ENCODE measurements at places on chromosomes 11 and 22.

DNA sequence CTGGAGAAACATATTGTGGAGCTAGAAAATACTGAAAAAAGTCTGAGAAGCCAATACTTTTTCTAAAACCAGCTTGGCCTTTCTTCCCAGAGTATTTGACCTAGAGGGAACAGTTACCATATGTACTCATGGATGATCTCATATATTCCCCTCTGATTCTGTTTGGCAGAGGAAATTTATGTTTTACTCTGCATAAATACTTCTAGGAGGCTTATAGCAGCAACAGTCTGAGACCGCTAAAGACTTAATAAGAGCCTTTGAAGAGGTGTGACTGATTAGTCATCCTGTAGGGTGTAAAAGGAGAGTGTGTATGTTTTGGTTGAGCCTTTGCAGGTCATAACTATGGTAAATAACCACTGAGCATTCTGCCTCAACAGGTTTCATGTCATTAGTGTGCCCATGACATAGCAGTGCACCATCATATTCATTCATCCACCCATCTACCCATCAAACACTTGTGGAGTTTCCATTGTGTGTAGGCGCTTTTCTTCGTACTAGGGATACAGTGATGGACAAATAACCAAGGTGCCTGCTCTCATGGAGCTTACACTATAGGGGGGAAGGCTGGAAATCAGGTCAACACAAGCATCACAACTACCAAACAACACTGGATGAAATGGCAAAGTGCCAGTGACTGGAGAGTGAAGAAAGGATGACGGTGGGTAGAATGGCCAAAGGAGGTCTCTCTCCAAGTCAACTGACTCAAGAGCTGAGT lies 44.5 kb downstream of the TRAF6 start:
- no peak for DNase-seq

DNA sequence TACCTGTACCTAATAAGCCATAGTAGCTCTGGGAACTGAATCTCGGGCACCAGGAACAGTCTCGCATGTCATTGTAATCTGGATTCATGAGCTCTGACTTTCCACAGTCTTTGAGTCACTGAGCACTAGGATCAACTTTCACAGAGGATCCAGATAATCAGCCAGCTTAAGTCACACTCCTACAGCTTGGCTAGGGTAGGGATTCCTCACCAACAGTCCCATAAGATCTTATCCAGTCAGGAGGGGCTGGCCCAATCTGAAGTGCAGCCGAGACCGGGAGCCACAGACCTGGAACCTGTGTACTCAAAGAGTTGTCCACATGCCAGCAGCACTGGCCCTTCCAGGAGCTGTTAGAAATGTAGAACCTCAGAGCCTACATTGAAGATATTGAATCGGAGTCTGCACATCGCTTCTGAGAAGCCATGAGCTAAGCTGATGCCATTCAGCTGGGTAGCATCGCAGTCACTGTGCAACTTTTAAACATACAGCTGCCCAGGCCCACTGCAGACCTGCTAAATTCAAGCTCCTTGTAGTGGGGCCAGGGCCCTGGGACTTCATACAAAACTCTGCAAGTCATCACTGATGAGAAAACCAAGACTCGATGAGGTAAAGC lies 538.8 kb upstream of the B3GAT1 start:
- no peak for DNase-seq

- DNase-seq = no peak
These were observed 77.5 kb upstream of the SLC22A12 start for GRCh38 chr11:64513523-64513922.

DNA sequence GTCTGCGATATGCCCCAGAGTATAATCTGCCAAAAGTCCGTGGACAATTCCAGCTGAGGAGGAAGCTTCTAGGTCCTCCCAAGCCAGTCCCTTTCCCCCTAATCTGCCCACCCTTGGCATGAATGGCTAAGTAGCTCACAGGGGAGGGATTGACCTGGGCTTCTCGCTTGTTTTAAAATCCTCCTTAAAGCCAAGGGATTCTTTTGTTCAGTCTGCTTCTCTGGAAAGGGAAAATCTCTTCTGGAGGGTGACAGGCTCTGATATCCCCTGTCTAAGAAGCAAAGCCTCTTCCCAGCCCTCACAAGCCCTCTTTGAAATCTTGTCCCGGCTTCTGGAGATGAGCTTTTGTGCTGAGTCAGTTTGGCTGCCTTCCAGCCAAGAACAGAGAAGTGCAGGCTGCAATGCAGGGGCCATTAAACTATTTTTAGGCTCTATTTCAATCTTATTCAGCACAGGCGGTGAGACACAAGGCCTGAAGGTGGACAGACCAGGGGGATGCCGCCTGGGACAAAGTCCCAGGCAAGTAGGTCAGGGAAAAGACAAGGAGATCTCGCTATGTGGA lies 23.9 kb downstream of the NEFH start:
- no peak for DNase-seq

- DNase-seq = no peak
These were observed 7.1 kb upstream of the VWA5A start for GRCh38 chr11:124108156-124108555.

GRCh38 chr22:50246242-50247175 lies 1.7 kb upstream of the TUBGCP6 start:
- DNase-seq = no peak

GRCh38 chr22:38569181-38569971 lies 607 bp downstream of the DMC1 start:
- DNase-seq = peak; percentile 7

DNA sequence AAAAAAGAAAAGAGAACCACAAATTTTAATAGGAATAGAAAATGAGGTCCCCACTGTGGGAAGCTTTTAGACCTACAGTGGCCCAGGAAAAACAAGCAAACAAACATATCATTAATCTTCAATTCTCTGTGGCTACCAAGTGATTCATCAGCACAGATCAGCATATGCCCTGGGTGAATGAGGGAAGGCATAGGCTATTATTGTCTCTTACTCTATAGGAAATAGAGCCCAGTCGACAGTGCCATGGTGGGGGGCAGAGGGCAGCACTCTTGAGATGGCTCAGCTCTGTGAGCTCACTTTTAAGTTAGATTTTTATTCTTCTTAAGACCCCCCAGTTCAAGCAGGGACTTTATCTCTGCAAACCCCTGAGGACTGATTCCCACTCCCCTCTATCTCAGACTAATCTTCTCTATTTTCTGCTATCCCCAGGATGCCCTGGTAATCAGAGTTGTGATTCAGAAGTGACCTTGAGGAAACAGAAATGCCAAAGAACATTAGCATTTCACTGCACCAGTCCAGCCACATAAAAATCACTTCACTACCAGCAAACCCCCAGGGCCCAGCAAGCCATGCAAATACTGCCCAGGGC lies 9.5 kb upstream of the FEZ1 start:
- DNase-seq = no peak

GRCh38 chr11:123519797-123520193 lies 89.7 kb downstream of the GRAMD1B start:
- no peak for DNase-seq

- DNase-seq = no peak
These were observed 15.9 kb downstream of the MPEG1 start for GRCh38 chr11:59196777-59197176.

DNA sequence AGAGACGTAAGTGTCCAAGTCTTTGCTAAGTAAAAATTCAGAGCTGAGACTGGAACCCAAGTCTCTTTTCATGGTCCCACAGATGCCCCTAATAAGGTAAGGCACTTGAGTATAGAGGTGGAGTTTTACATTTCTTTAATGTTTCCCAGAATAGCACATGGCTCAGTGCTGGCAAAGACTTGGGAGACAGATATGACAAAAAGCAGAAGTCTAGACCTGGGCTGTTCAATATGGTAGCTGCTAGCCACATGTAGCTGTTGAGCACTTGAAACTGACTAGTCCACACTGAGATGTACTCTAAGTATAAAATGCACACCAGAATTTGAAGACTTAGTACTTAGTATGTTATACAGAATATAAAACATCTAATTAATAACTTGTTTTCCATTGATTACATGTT lies 17.6 kb downstream of the VSTM5 start:
- no peak for DNase-seq

DNA sequence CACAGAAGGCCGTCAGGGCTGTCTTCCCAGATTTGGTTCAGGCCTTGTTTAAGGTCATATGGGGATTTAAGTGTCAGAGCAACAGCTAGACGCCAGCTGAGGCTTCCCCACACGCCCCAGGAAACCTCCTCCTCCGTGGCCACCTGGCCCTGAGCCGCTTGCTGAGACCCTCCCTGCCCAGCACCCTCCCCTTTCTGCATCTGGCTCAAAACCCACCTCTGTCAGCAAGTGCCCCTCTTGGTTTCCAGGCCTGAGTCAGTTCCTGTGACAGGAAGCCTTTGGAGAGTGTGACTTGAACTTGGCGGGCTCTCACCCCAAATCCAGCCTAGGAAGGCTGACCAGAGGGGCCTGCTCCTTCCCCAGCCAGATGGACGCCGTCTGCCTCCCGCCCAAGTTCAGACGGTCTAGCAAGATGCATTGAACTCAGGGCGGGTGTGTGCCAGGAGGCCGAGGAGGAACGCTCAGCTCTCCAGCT lies 561 bp downstream of the FXYD2 start:
- DNase-seq = no peak

- no peak for DNase-seq
These were observed 274.4 kb upstream of the SYN3 start for GRCh38 chr22:33332538-33332937.

GRCh38 chr11:128564642-128565245 lies 22.6 kb downstream of the ETS1 start:
- DNase-seq = no peak

DNA sequence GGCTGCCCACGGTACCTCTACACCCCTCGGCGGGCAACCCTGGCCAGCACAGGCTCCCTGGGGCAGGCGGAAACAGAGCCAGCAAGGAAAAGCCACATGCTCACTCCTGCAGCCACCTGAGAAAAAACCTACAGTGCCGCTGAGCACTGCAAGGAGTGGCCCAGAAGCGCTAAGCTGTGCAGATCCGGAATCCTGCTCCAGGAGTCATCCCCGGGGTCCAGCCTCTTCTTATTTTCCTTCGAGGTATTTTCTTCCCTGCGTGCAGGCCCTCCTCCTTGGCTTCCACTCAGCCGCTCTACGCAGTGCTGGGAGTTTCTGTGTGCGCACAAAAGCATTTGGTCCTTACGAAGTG lies 81.0 kb downstream of the TRMU start:
- no peak for DNase-seq

DNA sequence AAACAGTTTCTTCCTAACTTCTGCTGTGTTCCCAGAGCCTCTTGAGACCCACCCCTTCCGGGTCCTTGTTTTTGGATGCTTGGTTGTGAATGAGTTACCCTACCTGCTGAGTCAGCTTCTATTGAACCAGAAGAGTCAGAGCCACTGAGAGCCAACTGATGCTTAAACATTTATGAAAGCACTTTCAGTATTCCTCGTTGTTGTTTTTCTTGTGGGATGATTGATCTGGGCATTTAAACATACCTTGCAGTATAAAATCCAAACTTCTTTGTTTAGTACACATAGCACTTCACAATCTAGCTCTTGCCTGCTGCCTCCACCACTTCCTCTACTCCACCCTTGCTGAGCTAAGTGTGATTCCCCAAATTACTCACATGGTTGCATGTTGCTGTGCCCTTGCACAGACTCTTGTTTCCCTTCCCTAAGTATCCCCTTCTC lies 5.5 kb downstream of the PRSS23 start:
- DNase-seq = no peak

- DNase-seq = no peak
These were observed 217.5 kb upstream of the SORL1-AS1 start for GRCh38 chr11:121670266-121670665.

DNA sequence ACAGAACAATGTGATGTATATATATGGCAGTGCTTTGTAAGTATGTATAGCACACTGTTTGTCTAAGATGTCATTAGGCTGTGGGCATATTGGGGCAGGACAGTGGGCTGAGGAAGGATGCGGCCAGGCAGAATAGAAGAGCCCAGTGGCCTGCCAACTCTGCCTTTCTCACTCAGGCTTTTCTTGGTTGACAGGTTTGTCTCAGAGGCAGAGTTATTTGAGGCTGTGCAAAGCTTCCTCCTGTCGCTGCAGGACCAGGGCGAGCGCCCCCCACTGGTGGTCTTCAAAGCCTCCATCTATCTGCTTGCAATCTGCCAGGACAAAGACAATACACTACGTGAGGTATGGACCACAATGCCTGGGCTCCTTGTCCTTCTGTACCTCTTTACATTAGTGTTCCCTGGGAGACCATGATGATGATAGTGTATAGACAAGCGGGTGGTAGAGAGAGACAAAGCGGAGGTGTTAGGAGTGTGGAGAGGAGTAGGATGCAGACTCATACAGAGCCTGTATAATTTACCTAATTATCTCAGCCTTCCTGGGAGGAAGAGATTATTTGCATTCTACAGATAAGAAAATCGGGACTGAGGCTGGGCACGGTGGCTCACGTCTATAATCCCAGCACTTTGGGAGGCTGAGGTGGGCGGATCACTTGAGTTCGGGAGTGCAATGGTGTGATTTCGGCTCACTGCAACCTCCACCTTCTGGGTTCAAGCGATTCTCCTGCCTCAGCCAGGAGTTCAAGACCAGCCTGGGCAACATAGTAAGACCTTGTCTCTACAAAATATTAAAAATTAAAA lies 37.3 kb upstream of the CCDC134 start:
- peak; percentile 45 for DNase-seq

DNA sequence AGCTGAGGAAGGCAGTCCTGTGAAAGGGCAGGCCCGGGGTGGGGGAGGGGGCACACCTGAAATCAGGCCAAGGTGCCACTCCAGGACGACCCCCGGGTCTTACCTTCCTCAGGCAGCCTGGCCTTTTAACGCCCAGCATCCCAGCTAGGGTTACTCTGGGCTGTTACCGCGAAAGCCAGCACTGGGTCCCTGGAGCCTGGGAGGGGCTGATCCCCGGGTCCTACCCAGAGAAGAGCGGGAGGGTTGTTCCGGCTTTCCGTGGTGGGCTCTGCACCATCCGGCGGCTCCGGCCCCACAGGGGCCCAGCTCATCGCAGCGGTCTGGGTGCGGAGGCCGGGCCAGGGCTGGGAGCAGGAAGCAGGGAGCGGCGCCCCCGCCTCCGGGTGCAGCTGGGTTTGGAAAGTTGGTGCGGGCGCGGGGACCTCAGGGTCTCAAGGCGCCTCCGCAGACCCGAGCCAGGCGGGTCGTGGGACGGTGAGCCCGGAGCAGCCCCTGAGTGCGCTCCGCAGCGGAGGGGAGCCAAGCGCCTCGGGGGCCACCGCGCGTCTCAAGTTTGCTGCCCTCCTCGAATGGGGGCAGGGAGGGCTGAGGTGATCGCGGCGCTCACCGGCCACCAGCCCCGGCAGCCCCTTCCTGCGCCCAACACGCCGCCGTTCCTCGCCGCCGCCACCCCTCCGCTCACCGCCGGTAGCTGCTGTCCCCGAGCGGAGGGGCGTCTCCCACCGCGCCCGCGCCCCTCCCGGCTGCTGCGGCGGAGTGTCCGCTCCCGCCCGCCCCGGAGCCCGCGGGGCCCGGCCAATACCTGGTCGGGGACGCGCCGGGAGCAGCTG lies 831 bp downstream of the CHST1 start:
- DNase-seq = no peak

- no peak for DNase-seq
These were observed 736.4 kb downstream of the KCNA4 start for GRCh38 chr11:29280452-29280851.

GRCh38 chr11:67356864-67357561 lies 3.7 kb upstream of the POLD4 start:
- peak; percentile 70 for DNase-seq

All from T-helper 1 cell (primary cell).